ENCODE measurements at places on chromosomes 3 and 15.

DNA sequence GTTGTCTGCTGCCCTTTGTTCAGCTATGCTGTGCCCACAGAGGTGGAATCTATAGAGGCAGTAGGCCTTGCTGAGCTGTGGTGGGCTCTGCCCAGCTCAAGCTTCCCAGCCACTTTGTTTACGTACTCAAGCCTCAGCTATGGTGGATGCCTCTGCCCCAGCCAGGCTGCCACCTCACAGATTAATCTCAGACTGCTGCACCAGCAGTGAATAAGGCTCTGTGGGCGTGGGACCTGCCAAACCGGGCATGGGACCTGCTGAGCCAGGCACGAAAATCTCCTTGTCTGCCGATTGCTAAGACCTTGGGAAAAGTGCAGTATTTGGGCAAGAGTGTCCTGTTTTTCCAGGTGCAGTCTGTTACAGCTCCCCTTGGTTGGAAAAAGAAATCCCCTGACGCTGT lies 26.8 kb downstream of the SLITRK3 start:
- no peak for DNase-seq

DNA sequence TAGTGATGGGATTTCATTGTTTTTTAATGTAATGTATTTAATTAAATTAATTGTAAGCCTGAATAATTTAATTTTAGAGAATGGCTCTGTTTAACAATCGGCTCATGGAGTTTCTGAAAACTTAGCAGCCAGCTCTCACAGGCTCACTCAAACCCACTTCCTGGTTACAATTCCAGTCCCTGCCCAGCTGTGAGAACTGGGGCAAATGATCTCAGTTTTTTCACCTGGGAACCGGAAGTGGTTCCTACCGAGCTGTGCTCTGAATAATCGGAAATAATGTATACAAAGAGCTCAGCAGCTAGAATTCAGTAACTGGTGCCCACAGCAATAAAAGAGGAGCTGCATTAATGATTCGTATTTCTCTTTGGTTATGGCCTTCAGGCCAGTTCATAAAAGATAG lies 244.3 kb upstream of the MCTP2 start:
- peak; percentile 59 for DNase-seq

- no peak for DNase-seq
These were observed 96.8 kb downstream of the BDH1 start for GRCh38 chr3:197458906-197459470.

GRCh38 chr3:150145659-150146058 lies 175.0 kb upstream of the PFN2 start:
- no peak for DNase-seq

- DNase-seq: no peak
These were observed 50.8 kb downstream of the LYSMD4 start for GRCh38 chr15:99682455-99682854.

DNA sequence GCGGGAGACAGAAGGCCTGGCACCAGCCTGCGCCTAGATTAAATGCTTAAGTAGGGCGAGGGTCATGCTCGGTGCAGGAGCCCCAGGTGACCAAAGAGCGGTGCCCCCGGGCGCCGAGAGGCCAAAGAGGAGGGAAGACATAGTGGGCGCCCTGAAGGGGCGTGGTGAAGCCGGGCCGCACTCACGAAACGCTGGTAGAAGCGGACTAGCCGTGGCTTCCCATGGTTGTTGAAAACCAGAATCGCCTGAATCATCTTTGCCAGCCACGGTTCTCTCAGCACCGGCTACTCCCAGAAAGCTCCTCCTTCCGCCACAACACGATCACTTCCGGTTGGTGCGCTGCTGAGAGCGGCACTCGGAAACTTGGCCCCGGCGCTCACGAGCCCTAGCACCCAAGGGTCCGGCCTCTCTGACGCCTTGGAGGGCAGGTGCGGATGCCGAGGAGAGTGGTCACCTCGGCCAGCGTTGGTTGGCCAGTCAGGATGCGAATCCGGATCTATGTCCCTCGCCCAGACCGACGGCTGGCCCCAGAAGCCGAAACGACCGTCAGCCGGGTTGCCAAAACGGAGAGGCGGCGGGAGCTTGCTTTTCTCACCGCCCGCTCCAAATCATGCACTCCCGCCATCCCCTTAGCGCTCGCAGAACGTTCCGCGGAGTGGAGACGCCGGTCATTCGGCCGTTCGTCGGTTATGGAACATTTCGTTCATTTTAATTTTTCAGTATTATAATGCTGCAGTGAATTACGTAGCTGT lies at the start of gene AP3S2:
Gene AP3S2 (minus strand): TSS at position 299 of the 752 bp plus-strand sequence. CDS start 45 bp downstream, at position 254.
- peak; percentile 91 for DNase-seq

DNA sequence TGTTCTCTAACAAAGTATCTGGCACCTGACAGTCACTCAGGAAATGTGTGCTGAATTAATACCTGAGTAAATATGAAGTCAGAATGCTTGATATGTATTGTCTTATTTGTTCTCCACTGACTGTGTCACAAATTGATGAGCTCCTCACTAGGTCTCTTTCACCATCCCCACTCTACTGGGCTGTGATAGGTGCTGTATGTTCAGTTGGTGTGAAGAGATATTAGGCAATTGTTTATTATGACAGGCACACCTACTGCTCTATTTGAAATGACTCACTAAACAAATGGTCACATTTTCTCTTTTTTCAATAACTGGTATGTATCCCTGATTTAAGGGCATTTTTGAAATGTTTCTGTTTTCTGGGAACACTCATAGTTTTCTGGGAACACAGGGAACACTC lies 25.2 kb upstream of the CCDC39 start:
- DNase-seq: no peak

DNA sequence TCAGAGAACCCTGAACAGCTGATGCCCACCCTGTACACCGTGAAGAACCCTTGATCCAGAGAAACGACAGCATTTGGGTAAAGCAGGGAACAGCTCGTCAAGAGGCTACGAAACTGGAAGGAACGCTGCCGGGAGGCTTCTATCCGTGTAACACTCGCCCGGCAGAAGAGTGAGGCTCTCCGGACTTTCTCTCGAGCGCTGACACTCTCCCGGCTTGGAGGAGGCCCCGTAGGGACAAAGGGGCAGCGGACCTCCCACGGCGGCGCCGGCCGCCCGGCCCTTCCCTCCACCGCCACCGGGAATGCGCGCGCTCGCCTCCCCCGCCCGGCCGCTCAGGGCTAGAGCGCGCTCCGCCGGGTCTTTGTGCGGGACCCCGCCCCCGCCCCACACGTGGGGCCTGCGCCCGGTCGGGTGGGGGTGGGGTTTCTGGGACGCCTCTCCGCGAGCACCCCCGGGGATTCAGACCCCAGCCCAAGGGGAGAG lies 1.7 kb downstream of the HYAL2 start:
- no peak for DNase-seq

DNA sequence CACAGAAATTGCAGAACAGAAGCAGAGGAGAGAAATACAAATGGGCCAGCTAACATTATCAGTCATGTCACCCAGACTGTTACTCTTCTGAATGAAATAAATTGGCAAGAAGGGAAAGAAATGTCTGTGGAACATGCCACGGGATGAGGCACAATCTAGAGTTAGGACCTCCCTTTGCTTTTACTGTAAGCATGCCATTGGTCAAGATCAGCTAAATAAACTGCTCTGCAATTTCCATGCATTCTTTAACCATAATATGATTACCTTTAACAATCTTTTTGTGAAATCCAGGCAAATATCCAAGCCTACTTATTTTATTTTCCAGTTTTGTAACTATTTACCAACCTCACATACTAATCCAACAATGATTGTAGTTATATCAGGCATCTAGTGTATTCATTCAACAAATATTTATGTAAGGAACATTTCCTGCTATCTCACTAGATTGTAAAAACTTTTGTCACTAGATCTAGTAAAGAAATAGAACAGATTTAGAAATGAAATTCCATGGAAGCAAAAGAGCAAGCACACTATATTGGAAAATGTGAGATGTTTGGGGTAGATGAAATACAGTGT lies 383.4 kb downstream of the MECOM start:
- no peak for DNase-seq

- DNase-seq: no peak
These were observed 202.6 kb downstream of the KLHL25 start for GRCh38 chr15:85592148-85592547.

- DNase-seq: no peak
These were observed 350.6 kb downstream of the PLCL2 start for GRCh38 chr3:17235310-17235709.

DNA sequence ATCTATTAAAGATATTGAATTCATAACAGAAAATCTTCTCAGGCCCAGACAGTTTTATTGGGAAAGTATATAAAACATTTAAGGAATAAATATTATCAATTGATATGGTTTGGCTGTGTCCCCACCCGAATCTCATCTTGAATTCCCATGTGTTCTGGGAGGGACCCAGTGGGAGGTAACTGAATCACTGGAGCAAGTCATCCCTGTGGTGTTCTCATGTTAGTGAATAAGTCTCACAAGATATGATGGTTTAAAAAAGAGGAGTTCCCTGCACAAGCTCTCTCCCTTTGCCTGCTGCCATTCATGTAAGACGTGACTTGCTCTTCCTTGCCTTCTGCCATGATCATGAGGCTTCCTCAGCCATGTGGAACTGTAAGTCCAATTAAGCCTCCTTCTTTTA lies 160.5 kb downstream of the ANO10 start:
- no peak for DNase-seq

DNA sequence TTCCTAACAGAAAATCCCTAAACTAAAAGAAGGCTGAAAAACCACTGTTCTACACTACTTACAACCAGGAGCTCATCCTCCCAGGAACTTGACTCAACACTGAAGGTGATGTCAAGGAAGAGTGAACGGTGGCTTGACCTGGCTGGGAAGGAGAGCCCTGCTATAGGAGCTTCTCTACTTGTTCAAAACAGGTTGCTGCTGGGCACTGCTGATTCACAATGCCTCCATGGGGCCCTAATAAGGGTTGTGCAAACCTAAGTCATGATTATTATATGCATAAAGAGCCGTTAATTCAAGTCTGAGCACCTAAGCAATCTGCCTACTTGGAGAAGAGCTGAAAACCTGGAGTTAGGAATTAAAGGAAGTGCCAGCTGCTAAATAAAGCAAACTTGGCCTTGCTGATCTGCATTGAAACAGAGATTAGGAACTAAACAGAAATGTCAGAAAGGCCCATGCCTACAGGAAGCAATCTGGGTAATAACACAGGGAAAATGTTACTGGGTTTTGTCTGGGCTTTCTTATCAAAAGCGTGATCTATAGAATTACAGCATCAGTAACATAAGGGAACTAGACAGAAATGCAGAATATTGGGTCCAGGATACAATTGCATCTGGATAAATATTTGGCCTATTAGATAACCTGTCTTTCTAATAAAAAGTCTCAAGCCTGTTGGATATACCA lies 243.2 kb downstream of the NEK10 start:
- DNase-seq: no peak

- no peak for DNase-seq
These were observed 20.0 kb upstream of the ZNF148 start for GRCh38 chr3:125395091-125395490.

GRCh38 chr15:34606545-34606944 lies 23.1 kb upstream of the GOLGA8B start:
- DNase-seq: no peak

DNA sequence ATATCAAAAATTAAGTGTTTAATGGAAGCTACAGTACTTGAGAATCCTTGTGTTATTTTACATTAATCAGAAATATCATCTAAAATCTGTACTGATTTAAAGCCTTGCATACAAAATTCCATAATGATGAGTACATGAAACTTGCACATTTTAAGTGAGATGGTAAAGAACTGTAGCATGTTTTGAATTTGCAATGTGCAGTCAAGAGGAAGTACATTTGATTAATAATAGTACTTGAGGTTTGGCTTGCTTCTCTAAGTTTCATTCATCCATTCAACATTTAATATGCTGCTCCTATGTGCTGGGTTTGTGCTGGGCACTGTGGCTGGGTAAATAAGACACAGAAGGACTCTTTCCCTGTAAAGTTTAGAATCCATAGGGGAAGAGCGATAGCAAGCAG lies 332.3 kb downstream of the CNTN3 start:
- no peak for DNase-seq

- DNase-seq: no peak
These were observed 105.5 kb upstream of the ICE2 start for GRCh38 chr15:60584355-60584998.

GRCh38 chr3:9646800-9647152 lies 2.5 kb upstream of the MTMR14 start:
- DNase-seq: no peak

DNA sequence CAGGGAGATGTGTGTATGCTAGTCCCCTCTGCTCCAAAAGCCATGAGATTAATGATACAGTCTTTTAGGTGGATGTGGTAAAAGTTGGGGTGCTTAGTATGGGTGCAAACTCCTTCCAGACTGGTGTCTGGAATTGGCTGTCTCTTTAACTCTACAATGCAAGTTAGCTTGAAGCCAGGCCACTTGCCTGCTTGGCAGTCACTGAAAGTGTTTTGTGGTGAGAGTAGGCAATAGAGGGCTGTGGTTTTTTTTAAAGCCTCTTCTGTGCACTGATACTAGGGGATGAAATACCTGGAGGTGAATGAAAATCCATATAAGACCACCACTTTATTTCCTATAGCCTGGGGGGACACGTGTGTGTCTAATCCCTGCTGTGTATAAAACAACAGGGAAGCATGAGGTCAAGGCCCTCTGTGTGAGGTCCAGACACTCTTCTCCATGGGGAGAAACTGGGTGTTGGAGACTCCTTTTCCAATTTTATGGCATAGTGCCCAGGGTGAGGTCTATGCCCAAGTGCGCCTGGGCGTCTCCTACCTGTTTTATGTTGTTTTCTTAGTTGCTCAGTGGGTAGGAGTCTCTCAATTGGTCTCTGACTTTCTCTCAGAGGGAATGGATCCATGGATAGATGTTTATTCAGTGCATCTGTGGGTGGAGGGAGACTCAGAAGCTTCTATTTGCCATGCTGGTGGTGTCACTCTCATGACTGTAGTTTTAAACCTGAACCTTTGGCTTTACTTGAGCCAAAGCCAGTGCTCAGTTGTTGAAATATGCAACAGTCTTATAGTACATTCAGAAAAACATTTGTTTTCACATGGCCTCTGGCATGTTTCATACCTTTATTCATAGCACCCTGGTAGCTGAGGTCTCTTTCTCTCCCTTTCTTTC lies 327.8 kb upstream of the ATP11B start:
- no peak for DNase-seq

DNA sequence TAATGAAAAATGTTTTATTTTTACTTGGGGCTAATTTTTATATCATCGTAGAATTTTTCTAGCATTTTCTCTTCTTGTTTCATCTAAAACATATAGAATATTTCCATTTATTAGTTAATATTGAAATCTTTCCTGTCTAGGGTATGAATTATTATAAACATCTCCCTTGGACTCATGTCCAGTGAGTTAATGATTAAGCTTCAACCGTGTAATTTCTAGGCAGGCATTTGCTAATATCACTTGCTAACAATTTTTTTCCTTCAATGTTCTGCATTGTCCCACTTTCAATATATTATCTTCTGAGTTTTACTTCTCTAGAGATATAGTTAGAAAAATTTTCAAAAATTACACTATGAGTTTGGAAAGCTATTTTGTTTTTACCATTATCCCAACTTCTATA lies 1371.6 kb upstream of the EPHA6 start:
- no peak for DNase-seq

- DNase-seq: no peak
These were observed 2.6 kb upstream of the FLNB start for GRCh38 chr3:58005669-58006068.

Data from CD4-positive, alpha-beta T cell treated with Interleukin-4 for 1 hour (primary cell).